SJSA1 (cell line): ENCODE measurements at places on chromosomes 4 and X. TPM values are rescaled to one million over a fixed set of nuclear protein-coding genes. Genes with fewer than 3 reads are reported as not detected.

TMEM271 gene
- total RNA-seq = not detected in 2 replicates

SSX4 gene
- total RNA-seq = 0.11 TPM in 1 of 2 replicates, not detected in the other

CLDN34 gene
- not detected in 2 replicates for total RNA-seq

TMSB15C gene
- 3.1 and 5.8 TPM in 2 replicates for total RNA-seq

DNA sequence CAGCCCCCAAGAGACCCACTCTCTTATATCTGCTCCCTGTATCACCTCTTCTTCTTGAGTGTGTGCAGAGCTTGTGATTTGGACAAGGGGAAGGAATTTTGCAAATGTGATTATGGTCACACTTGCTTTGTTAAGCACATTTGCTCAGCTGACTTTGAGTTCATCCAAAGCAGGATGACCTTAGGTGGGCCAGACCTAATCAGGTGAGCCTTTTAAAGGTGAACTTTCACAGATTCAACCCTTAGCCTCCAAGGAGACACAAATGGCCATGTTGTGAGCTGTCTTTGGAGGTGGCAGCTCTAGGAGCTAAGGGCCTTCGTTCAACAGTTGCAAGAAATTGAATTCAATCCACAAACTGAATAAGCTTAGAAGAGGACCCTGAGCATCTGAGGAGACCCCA, 147.8 kb downstream of the DEFB131A start:
- no peak for DNase-seq

DNA sequence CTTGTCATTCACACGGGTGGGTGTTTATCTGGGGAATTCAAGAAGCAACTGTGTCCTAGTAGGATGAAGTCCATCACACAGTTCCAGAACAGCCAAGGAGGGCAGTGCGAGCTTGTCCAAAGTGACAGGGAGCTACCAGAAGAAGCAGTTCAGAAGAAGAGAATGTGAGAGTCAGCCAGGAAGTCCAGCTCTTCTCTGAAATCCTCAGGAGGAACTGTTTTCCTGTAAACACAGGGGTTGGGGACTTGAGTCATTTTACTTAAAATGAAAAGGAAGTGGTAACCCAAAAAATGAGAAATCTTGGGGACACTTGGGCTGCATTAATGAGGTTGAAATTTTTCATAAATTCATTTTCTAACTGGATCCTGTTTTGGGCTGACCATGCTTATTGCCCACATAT, 8.2 kb upstream of the TLR10 start:
- DNase-seq = no peak

GRCh38 chr4:123443401-123444289, 47.0 kb downstream of the SPRY1 start:
- DNase-seq = no peak

DNA sequence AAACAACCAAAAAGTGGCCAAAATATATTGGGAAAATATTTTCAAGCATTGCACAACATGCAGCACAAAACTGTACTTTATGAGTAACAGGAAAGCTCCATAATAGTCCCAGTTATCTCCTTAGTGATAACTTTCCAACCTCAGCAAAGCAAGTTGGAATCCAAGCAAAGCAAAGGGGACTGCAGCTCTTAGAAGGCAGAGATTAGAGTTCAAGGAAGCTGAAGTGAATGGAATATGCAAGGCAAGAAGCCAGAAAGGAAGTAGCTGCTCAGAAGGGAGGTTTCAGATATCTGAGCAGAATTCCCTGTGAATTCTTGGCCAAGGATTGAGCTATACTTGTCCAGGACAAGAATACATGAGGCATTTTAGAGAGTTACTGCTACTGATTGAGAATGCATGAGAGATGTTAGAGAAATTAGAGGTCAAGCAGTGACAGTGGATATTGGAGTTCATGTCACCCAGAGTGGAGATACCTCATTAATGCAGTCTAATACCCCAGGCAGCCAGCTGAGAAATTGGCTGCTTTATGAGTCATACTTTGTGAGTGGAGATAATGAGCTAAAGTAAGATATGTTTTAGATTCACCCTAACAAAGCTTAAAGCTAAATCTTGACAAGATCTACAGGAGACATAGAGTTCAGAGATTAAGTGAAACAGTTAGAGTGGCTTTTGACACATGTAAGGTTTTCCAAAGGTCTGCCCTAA, 102.8 kb downstream of the INPP4B start:
- DNase-seq = no peak
